ENCODE measurements at places on chromosomes 5 and 9. TPM values are rescaled to one million over a fixed set of nuclear protein-coding genes. Genes with fewer than 3 reads are reported as not detected.

DNA sequence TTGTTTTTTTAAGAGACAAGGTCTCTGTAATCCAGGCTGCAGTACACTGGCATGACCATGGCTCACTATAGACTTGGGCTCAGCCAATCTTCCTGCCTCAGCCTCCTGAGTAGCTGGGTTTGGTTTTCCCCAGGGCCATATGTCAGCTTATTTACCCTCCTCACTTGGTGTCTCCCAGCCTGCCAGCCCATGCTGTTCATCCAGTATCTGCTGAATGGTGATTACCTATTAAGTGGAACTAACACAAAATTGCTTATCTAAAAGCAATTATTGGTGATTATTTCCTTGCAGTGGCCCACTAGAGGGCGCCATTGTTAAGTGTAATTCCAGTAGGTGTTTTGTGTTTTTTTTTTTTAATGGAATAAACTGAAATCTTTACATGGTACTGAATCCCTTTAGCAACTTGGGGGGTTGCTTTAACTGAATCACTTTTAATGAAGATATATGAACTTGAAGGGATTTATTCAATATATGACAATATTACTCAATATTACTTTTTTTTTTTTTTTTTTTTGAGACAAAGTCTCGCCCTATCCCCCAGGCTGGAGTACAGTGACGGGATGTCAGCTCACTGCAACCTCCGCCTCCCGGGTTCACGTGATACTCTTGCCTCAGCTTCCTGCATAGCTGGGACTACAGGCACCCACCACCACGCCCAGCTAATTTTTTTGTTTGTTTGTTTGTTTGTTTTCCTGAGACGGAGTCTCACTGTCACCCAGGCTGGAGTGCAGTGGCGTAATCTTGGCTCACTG lies 13.8 kb downstream of the EXOSC2 start:
- H3K4me3 ChIP-seq, result no peak overlapping the region
- H3K27ac ChIP-seq, result peak overlapping the region; percentile 39
- peaks cover 14% of the 10 kb centered on the region for H3K36me3 ChIP-seq
- H3K27me3 ChIP-seq, result no peaks in the 10 kb centered on the region
- peak; percentile 50 for DNase-seq

NNT gene
- 65.3 TPM for total RNA-seq

PCDHGB6 gene
- total RNA-seq, result 23.1 TPM

IER5L gene
- 21.8 TPM for total RNA-seq

CAMK4 gene
- 2.1 TPM for total RNA-seq

TLE1 gene
- 68.7 TPM for total RNA-seq

ERBIN gene
- 77.4 TPM for total RNA-seq

DNA sequence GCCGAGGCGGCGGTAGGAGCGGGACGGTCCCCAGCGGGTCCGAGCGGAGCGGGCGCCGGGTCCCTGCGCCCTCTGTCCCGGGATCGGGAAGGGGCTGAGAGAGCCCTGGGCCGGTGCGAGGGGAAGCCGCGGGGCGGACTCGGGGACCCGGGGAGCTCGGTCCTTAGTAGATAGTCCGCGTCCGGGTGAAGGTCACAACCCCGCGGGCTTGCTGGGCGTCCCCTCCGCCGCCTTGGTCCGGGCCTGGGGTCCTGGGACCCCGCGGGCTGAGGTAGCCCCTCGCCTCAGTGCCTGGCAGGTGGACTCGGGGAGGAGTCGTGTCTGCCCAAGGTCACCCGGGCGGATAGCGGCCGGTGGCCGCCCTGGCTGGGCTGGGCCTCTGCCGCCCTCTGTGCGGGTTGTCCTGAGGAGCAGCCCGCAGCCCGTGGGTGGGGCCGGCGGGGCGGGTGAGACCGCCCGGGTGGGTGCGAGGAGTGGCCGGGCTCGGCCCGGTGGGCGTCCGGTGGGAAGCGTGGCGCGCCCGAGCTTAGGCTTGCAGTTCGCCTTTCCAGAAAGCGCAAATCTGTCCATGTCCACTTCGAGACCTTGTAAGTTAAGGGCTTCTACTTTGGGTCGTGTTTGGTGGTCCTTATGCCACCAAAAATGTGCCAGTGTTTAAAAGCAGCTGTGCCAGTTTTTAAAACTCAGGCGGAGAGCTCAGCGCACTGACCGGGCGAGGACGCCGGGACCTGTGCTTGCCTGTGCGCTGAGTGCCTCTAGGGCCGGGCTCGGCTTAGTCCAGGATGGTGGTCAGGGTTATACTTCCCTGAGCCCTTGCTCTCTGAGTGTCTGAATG lies 554 bp downstream of the SDHA start:
- peak overlapping the region; percentile 91 for H3K27ac ChIP-seq
- peak; percentile 33 for DNase-seq
- peaks cover 18% of the 10 kb centered on the region for H3K4me1 ChIP-seq
- H3K27me3 ChIP-seq, result no peaks in the 10 kb centered on the region
- peak overlapping the region; percentile 94 for H3K4me3 ChIP-seq

- H3K27ac ChIP-seq, result no peak overlapping the region
- no peak overlapping the region for H3K4me3 ChIP-seq
- no peak for DNase-seq
- H3K36me3 ChIP-seq, result no peaks in the 10 kb centered on the region
These were observed 291.5 kb downstream of the SEC61B start for GRCh38 chr9:99513441-99514112.

DNA sequence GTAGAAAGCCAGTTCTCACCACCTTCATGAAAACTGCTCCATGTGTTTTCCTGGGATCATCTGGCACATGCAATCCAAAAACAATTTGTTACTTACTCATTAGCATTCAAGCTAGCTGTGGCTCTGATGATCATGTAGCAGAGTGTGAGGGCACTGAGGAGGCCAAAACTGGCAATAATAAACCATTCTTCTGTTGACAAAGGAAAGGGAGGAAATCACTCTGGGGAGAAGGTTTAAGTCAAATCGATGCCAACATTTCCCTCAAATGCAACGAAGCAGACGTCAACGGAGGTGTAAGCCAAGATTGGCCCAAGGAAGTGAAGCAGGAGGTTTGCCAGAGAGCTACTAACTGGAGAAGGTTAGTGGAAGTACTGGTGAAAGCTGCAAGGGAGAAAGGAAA lies 55.7 kb upstream of the TBC1D9B start:
- H3K36me3 ChIP-seq, result peaks cover 34% of the 10 kb centered on the region
- H3K27ac ChIP-seq, result peak overlapping the region; percentile 38
- H3K4me1 ChIP-seq, result peaks cover 12% of the 10 kb centered on the region
- H3K4me3 ChIP-seq, result no peak overlapping the region

GRCh38 chr9:97527626-97528528 lies 26.4 kb downstream of the TMOD1 start:
- peaks cover 5% of the 10 kb centered on the region for H3K36me3 ChIP-seq
- H3K4me3 ChIP-seq, result no peak overlapping the region
- DNase-seq, result no peak
- peaks cover 15% of the 10 kb centered on the region for H3K4me1 ChIP-seq
- H3K27ac ChIP-seq, result peak overlapping the region; percentile 81

DNA sequence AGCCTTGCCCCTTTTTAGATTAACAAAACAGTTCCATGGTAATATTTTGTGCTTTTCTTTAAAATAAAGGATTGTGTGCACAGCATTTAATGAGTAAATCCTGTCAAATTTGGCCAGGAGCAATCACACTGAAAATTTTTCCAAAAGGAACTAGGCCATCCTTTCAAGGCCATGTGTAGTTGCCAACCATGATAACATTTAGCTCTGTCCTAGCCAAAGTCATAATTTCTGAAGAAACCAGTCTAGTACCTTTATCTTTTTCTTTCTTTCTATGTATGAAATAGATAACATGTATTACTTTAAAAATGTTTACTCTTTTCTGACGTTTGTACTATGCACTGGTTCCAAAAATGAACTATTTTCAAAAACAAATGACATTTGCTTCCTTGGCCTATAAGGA lies 143.7 kb downstream of the PBX3 start:
- H3K27ac ChIP-seq, result no peak overlapping the region
- H3K36me3 ChIP-seq, result no peaks in the 10 kb centered on the region
- H3K27me3 ChIP-seq, result no peaks in the 10 kb centered on the region
- H3K4me3 ChIP-seq, result peak overlapping the region; percentile 27
- DNase-seq, result no peak
- H3K4me1 ChIP-seq, result peaks cover 37% of the 10 kb centered on the region

GNA14 gene
- total RNA-seq, result 0.14 TPM

DNA sequence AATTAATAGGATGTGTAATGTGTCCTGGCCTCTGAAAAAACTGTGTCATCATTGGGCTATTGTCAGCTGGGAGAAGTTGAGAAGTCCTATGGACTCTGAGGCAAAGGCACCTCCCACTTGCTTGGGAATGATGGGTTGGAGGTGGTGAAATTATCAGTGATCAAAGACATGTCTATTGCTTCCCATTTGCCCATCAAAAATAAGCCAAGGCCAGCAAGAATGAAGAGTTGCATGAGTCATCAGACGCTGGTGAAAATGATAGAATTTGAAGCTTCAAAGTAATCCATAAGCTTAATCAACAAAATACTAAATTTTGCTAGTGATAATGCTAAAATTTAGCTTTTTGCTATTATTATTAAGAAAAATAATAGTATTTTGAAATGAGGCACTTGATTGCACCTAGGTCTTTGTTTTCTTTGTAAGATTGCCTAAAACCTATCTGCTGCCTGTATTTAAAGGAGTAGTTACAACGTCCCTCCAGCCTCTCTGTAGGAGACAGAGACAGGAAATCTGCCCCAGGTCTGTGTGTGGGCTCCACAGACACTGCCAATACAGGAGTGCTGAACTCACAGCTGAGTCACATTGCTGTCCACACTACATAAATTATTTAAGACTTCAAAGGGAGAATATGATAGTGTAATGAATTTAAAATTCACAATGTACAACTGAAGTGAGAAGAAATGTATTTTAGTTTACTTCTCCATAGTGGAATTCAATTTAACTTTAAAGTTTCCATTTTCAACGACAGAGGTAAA lies 48.4 kb upstream of the APC start:
- DNase-seq, result no peak
- H3K27me3 ChIP-seq, result no peaks in the 10 kb centered on the region
- H3K27ac ChIP-seq, result no peak overlapping the region
- H3K4me3 ChIP-seq, result no peak overlapping the region

HSD17B4 gene
- total RNA-seq, result 285 TPM

LRRC19 gene
- not detected for total RNA-seq

DNA sequence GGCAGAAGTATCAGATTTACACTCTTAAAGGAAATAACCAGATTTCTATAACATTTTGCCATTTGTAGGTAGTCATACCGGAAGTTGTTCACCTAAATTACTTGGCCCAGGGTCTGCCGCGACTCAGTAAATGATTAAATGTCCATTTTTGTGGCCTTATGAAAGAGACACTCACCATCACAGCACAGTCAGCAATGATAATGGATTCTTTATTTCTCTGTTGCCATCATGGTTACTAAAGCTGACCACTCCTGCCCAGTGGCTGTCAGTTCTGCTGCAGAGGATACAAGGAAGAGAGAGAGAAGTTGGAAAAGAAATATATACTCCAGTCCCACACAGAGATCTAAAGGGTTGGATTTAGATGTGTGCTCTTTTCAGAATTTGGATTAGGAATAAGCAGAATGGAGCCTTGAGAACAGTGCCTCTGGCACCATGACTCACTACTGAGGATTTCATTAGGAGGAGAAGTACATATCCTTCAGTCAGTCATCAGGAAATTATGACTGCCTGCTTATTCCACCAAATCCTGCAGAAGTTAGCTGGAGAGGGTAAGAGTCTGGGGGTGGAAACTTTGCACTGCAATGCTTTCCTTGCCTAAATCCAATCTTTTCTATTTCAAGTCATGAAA lies 72.8 kb upstream of the EFNA5 start:
- H3K27ac ChIP-seq, result no peak overlapping the region
- peaks cover 7% of the 10 kb centered on the region for H3K27me3 ChIP-seq
- H3K36me3 ChIP-seq, result no peaks in the 10 kb centered on the region
- no peak overlapping the region for H3K4me3 ChIP-seq

EGFLAM gene
- 0.69 TPM for total RNA-seq

DNA sequence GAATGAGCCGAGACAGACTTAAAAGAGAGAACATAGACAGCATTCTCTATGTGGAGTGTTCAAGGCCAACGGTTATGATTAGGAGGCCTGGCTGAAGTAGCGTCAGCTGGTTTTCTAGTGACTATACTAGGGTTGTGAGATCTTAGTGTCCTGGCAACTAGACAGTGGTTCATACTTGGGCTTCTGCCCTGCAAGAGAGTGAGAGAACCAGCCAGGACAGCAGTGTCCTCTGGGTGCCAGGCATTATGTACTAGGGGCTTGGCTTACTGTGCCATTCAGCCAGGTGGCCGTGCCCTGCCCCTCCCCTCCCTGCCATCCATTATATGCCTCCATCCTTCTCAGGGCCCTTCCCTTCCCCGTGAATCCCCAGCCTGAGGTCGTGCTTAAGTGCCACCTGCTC lies 56.8 kb downstream of the TRIO start:
- DNase-seq, result no peak
- H3K4me1 ChIP-seq, result peaks cover 32% of the 10 kb centered on the region
- no peak overlapping the region for H3K4me3 ChIP-seq
- no peaks in the 10 kb centered on the region for H3K36me3 ChIP-seq
- no peaks in the 10 kb centered on the region for H3K27me3 ChIP-seq

BAAT gene
- total RNA-seq, result 0.36 TPM

- no peak for DNase-seq
- H3K4me1 ChIP-seq, result peaks cover 21% of the 10 kb centered on the region
- peaks cover 3% of the 10 kb centered on the region for H3K36me3 ChIP-seq
- no peak overlapping the region for H3K27ac ChIP-seq
These were observed 2.1 kb upstream of the ZFR start for GRCh38 chr5:32446630-32447029.

- DNase-seq, result no peak
- H3K36me3 ChIP-seq, result peaks cover 33% of the 10 kb centered on the region
- peaks cover 4% of the 10 kb centered on the region for H3K4me1 ChIP-seq
- no peak overlapping the region for H3K4me3 ChIP-seq
- H3K27me3 ChIP-seq, result no peaks in the 10 kb centered on the region
These were observed 25.3 kb downstream of the DAP start for GRCh38 chr5:10735569-10736276.

SPAAR gene
- not detected for total RNA-seq

SGTB gene
- 7.8 TPM for total RNA-seq

DNA sequence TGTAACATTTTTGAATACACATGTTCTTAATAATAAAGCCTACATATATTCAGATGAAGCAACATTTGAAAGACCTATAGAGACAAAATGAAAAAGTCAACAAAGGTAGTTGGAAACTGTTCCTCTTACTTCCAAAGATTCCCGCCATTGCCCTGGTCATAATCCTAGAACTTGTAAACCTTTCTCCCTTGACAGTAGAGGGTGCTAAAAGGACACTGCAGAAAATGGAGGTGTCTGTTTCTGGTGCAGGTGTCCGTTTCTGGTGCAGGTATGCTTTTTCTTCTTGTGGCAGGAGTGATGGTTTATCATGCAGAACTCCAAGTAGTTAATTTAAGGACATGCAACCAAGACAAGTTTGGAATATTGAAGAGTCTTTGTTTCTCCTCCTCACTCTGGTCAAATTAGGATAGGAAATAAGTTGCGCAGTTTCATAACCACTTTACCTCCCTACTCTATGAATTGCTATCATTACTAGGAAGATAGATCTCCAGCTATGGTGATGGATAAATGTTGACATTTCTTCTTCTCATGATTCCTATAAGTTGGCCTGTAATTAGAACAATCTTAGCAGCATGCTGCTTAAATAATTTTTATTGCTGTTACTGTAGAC lies 56.0 kb upstream of the FAM174A start:
- H3K4me1 ChIP-seq, result peaks cover 1% of the 10 kb centered on the region
- H3K36me3 ChIP-seq, result no peaks in the 10 kb centered on the region
- peak overlapping the region; percentile 2 for H3K27ac ChIP-seq
- DNase-seq, result no peak
- H3K4me3 ChIP-seq, result no peak overlapping the region
- H3K27me3 ChIP-seq, result no peaks in the 10 kb centered on the region

SPATA24 gene
- 13.9 TPM for total RNA-seq

Measured in progenitor cell of endocrine pancreas (in vitro differentiated cells).